ENCODE measurements at places on chromosomes 12 and 14.

GRCh38 chr12:12811343-12811742 lies 1.8 kb upstream of the DDX47 start:
- DNase-seq: no peak

GRCh38 chr14:96245710-96246538 lies 10.1 kb upstream of the BDKRB1 start:
- no peak for DNase-seq

GRCh38 chr12:94186278-94187241 lies 38.2 kb downstream of the PLXNC1 start:
- no peak for DNase-seq

DNA sequence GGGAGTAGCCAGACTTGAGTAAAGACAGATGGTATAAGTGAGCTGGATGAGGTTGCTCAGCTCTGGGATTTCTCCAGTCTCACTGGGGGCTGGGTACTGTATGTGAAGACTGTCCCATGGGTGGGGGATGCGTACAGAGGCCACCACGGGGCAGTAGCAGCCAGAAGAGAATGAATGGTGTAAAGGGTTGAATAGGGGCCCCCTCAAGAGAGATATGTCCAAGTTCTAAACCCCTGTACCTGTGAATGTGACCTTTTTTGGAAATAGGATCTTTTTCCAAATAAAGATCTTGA lies 21.8 kb upstream of the BCDIN3D start:
- no peak for DNase-seq

- no peak for DNase-seq
Measured at GRCh38 chr12:60863421-60863820, 1267.6 kb downstream of the SLC16A7 start.

DNA sequence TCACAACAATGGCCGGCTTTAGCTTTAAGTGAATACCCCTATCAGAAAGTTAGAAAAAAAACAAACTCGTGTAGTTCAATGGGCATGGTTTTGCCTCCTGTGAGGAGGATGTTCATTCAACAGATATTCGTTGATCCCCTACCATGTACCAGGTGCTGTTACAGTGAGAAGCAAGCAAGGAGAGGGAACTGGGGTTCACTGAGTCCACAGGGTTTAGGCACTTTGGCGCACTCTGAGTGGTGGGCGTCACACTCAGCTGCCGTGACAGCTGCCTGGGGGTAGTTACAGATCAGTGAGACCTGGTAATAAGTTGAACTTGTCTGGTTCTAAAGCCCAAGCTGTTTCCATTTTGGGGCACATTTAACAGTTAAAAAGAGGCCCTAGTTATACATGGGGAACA lies 74.2 kb downstream of the PAPOLA start:
- DNase-seq: no peak

DNA sequence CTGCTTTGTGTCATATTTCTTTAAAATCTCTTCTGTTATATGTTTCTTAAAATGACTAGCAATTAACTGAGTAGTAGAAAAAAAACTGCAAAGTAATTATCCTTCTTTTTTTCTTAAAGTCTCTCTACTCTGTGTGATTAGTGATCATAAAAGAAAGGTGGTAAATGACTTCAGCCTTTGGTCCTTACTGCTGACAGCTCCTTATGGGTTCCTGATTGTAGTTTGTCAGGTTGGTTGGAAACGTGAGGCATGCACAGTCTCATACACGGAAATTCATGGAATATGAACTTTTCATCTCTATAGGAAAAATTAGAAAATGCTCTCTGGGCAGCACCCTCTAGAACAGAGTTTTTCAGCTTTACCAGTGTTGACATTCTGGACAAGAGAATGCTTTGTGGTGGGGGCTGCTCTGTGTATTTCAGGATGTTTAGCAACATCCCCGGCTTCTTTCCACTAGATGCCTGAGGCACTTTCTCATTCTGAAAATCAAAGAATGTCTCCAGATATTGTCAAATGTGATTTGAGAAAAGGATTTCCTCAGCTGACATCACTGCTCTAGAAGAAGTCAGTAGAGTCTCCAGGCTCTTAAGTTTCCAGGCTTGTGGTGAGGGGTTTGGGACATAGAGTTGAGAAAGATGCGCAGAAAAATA lies 121.0 kb downstream of the PIK3C2G start:
- DNase-seq: no peak

DNA sequence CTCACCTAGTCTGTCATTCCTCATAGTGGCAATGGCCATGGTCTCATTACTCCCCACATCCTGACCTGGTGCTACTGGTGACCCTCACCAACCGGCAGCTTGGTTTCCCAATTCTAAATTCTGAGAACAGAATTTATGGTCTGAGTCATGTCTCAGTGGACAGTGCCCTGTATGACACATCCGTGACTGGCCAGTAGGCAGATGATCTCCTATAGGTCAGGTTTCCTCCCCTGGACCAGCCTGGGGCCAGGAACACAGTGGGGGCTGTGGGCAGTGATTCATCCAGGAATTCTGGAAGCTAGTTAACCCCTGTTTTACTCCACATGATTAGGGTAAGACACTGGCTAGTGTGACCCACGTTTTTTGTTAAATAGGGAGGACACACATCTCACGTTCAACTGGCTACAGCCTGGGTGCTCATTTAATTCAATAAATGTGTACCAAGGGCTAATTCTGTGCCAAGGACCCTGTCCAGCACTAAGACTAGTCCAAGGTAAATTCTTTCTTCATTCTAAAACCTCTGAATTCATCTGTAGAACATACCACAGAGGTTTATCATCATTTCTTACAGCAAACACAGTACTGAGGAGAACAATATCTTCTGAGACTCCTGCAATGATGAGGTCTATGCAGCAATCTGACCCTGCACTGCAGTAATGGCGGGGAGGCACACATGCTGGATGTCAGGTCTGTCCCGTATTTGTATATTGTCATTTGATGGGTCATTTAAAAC lies 249.6 kb upstream of the TBX3 start:
- no peak for DNase-seq

DNA sequence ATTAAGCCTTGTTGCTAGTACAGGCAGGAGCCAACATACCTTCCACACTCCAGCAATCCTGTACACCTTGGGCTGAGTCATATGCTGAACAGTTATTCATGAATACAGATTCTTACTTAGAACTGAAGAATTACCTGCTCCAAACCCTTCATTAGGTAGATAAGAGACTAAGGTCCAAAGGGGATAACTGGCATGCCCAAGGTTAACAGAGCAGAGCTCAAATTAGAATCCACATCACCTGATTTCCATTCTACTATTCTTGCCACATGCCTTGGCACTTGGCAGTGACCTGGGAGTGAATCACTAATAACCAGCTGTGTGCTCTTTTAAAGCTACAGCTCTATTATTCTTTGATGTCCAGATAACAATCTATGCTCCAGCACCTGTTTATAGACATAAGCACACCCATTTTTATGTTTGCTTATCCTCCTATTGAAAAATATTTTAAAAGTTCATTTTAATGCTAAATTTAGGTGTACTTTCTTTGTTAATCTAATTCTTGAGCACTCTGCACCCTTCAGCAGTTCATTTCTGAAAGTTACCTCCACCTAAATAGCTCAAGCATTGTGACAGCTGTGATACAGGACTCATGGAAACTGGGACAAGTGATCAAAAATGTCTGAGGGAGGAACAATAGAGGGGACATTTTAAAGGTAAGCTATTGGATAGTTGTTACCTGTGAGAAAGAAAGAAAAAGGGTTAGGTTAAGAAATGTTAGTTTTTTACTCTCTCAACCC lies 19.4 kb downstream of the LPCAT3 start:
- no peak for DNase-seq

DNA sequence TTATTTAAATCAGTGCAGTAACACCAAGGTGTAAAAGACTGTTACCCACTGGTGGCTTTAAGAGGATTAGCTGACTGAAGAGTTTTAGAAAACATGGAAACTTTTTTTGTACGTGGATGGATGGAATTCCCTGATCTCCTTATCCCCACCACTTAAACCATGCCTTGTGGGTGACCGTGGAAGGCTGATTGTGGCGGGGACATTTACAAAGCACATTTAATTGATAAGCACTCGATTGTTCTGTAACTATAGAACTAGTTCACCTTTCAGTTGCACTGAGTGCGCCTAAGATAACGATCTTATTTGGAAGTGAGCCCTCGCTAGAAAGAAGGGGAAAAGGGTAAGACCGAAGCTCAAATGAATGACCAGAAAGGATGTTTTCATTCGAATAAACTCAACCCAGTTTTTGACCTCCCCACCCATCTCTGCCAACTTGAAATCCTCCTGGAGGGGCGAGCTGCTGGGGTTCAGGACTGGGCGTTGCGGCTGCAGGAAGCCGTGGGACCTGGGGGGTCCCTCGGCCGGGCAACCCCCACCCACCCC lies 688 bp upstream of the RASSF3 start:
- no peak for DNase-seq

GRCh38 chr14:67442139-67442906 lies 30.4 kb upstream of the PLEK2 start:
- DNase-seq: no peak

- no peak for DNase-seq
Measured at GRCh38 chr14:47949006-47949405, 273.6 kb upstream of the MDGA2 start.

GRCh38 chr14:45070215-45070614 lies 13.7 kb upstream of the PRPF39 start:
- DNase-seq: no peak

DNA sequence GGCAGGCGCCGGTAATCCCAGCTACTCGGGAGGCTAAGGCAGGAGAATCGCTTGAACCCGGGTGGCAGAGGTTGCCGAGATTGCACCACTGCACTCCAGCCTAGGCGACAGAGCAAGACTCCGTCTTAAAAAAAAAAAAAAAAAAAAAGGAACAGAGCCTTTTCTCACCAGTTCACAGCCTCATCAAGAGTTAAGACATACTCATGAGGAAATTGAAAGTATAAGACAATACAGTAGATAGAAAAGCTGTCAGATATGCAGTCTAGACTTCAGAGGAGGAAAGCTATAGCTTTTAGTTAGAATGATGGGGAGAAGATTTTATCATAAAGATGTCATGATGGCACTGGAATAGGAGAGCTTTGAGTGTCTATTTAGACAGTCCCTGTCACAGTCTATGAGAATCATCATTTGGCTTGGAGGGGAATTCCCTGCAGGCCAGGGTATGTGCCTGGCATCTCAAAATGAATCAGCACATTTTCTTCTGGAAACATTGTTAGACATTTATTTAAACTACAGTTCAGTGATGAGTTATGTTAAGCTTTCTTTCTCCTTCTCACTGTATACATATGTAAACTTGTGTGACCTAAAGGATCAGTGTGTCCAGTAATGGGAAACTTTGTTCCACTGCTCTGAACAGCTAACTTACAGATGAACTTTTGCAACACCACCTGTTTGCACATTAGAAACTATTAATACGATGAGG lies 2.9 kb upstream of the RAB35 start:
- DNase-seq: no peak

DNA sequence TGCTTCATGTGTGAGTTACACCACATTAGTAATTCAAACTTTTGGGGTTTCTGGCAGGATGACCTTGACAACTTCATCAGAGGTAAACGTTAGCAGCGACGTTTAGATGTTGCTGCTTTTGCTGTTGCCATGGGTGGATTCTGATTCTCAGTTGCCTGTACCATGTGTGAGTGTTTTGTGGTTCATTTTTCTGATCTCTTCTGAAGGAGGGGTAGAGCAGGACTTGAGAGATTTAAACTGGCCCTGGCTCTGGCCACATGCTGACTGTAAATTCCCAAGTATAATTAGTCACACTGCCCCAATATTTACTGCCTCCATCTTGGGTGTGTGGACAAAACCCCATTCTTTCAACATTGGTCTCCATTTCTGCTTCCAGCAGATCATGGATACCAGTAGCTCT lies 110.4 kb downstream of the ETV6 start:
- no peak for DNase-seq

GRCh38 chr12:84842406-84843013 lies 70.1 kb downstream of the SLC6A15 start:
- no peak for DNase-seq

DNA sequence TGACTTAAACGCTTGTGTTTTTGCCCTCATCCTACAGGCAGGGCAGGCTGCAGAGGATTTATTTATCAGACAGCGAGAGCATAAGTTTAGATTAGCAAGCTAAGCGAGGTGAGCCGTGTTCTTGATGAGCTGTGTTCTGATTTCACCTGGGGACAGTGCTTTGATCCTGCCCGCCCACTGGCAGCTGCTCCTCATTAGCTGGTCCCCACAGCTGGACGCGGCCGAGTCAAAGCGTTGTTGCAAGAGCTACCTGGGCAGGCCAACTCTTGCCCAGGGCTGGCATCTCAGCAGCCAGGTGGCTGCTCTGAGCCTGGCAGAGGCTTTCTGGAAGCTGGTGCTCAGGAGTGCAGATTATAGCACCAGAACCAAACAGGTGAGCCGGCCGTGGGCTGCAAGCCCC lies 46.8 kb upstream of the BEGAIN start:
- DNase-seq: no peak

DNA sequence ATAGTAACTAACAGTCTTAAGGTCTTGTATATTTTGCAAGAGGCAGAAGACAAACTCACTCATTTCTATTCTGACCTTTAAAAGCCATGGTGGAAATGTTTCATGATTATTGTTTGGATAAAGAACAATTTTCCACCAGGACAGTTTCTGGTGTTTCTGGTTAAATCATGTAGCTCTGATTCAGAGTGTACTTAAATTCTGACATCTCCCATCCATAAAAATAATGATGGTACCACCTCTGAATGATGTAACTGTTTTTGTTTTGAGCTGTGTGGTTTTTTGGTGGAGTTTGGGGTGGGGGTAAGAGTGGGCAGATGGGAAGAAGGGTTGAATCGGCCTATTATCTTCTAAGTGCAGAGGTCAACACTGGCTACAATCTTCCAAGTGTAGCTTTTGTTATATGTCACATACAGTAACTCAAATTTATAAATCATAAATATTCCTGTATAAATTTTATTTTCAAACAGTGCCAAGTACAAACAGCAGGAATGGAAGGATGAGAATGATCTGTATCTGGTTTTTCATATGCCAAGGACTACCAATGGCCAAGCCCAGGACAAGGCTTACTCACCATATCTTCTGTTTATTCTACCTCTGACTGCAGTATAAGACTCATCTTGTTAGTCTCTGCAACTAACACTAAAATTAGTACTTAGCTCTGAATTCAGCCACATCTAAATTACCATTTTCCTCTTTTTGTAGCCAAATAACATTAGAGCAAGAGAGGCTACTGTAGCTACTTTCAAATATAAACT lies 108.7 kb downstream of the BCAT1 start:
- DNase-seq: no peak

GRCh38 chr14:37196604-37197420 lies 925 bp upstream of the MIPOL1 start:
- DNase-seq: no peak

DNA sequence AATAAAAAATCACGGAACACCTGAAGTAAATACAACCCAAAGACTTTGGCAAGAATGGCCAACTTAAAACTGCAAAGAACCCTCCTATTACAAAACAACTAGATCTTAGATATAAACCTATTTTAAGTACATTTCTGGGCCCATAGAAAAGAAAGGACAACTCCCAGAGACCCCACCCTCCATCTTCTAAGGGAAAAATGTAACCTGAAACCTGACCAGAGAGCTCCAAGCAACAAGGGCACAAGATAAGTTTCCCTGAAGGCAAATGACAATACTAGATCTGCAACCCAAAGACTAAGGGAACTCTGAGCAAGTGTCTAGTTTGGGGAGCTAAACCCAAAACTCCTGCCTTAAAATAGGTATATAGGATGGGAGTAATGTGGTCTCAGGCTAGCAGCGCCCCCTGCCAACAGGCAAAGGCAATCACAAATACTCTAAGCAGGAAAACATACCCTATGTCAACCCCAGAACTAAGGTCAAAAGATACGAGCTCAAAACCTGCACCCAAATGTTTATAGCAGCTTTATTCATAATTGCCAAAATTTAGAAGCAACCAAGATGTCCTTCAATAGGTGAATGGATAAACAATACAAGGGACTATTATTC lies 218.9 kb downstream of the ITPR2 start:
- no peak for DNase-seq

- no peak for DNase-seq
Measured at GRCh38 chr12:115049614-115050013, 365.6 kb upstream of the TBX3 start.

All from activated CD4-positive, CD25-positive, alpha-beta regulatory T cell (primary cell).